ENCODE measurements at places on chromosomes 16 and 17.

DNA sequence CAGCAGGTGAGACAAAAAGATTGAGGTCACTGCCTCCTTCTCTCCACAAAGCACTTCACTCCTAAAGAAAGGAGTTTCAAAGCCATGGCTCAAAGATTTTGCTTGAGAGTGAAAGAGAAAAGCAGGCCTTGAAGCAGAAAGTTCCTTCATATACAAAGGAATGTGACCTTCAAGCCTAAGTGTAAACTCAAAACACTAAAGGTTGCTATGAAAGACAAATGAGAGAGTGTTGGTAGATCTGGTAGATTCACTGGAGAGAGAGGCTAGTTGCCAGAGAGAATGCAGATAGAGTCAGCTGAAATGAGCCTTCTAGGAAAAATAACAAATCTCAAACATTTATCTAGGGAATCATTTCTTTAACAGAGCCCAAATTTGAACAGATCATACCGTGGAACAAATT, 305.2 kb downstream of the CDH8 start:
- DNase-seq: no peak

DNA sequence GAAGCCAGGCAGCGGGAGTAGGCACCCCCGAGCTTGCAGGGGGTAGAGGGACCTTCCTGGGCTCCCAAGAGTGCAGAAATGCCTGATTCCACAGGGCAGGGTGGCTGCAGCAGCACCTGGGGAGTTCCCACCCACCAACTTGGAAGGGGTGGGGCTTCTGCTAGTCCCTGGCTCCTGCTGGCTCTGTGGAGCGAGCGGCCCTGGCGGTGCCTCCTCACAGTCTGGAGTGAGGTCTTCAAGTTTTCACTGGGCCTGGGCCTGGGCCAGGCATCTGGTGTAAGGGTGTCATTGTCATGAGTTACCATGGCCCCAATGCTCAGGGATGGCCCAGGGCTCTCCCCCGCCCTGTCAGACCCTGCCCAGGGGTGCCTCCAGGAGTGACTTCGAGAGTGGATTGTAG, 15.8 kb upstream of the ITGB3 start:
- DNase-seq: no peak

DNA sequence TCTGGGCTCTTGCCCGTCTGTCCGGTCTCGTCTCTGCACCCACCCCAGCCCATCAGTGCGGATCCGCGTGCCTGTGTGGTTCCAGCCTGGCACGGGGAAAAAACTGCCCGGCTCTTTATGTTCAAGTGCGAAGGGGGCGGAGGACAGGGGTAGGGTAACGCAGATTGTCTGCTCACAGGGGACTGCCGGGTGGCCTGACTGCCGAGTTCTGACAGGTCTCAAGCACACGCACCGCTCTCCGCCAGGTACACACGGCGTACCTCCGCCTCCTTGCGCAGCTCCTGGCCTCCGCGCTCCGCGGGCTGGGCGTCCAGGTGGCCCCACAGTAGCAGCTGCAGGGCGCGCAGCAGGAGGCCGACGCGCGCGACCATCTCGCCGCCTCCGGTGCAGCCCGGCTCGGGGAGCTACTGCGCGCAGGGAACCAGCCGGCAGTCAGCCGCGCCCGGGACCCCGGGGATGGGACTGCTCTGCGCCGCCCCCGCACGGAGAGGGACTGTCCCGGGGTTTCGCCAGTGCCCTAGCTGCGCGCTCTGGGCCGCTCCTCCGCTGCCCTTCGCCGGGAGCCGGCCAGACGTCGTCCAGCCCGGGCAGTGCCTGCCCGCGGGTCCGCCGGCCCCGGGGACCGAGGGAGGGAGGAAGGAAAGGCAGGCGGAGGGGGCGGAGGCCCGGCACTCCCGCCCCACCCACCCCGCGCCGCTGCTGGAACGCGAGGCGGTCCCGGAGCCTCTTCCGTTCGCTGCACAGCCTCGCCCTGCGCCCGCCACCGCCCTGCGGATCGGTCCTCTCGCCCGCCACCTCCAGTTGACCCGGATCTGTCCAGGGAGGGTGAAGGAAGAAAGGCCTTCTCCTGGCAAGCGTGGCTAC, at the start of gene MMP28:
MMP28 (minus strand) TSS at position 635 of the 864 bp plus-strand sequence; CDS start at position 371, 264 bp downstream.
- peak; percentile 35 for DNase-seq

DNA sequence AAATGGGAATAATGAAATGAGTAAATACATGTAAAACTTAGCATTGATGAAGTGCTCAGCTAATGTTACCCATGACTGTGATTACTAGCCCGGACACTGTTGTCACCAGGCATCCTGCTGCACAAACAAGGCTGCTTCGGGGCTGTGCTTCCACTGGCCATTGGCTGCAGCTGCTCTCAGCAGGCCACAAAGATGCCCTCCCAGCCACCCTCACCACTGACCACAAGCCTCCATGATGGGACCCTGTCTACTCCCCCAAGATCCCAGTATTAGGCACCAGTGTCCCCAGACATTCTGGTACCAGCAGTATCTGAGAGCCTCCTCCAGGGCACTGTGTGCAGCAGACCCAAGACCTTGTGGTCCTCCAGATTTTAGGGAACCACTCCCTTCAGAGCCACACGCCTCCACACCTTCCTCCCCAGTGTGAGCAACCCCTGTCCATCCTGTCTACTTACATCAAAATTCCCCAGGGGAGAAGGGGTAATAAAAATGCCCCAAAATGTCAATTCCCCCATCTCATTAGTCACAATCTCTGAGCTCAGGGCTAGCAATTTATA, 19.7 kb upstream of the NUP93 start:
- no peak for DNase-seq

- DNase-seq: no peak
Observed at GRCh38 chr16:47079860-47080259, 63.9 kb downstream of the NETO2 start.

GRCh38 chr16:75267631-75268264, 16.3 kb upstream of the BCAR1 start:
- no peak for DNase-seq

DNA sequence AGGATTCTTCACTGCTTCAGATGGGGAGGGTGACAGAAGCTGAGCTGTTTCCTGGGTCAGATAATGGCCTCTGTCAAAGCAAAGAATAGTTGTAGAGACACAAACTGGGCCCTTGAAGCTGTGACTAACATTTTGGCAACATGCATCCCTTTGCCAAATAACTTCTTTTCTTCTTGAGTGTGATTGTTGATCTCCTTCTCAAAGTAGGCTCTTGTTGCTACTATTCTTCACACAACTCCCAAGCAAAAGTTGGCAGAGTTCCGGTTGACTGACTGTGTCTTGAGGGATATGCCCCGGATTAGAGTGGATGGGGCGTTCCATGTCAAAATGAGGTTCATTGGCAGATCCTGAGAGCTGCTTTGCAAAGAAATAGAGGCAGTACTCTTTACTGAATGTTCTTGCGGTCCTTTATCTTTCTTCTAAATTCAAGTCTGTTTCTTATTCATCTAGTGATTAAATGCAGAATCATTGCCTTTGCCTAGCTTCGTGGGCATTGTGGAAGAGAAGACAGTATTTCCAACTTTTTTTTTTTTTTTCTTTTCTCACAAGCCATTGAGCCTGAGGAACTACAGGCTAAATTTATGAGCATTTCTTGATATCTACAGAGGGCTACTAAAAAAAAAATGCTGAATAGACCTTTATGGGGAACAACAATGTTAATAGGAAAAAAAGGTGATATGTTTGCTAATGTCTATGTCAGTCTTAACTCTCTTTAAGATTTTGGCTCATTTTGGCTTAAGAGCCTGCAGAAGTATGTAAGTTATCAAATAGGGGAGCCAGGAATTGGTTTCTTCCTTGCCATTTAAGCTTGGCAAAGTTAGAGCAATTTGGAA, 5.8 kb downstream of the WIPF2 start:
- DNase-seq: no peak

DNA sequence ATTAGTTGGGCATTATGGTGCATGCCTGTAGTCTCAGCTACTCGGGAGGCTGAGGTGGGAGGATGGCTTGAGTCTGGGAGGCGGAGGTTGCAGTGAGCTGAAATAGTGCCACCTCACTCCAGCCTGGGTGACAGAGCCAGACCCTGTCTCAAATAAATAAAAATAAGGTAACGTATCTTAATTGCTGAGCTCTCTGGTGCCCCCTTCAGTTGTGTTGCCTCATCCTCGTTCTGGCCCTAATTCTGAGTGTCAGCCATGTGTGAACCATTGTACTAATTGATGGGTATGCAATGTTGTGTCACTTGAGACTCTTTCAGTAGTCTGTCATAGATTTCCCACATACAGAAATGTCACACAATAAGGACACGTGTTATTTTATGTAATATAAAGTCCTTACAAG, 363.1 kb upstream of the RBFOX1 start:
- no peak for DNase-seq

DNA sequence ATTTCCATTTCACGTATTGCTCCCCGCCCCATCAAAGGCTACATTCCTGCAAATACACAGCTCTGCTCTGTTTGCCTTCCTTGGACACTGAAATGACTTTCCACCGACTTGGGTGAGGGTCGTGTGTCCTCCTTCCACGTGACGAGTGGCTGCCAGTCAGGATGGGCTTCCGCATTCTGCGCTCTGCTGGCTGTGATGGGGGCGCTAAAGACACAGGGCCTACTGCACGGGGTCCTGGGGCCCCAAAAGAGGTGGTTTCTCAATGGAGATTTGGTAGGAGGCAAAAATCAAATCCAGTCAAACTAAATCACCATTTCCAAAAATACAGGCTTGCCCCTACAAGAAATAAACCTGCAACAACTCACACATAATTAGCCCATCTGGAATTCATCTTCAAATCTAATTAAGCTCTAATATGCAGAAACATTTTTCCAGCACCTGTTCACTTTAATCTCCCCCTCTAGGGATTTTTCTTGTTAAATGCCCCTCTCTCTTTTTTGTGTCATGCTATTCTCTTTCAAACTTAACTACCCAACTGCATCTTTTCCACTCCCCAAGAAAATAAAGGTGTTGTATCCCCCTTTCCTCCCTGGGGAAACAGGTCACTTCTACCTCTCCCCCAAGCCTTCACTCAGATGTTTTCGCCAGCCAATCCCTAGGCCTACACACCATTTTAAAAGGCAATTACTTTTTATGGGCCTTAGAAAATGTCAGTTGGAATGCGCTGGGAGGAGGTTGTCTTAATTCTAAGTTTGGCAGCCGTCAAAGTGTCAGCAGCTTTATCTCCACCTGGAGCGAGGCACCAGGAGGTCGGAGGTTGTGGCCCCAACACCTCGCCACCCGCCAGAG, 21.9 kb upstream of the FAAP100 start:
- no peak for DNase-seq

DNA sequence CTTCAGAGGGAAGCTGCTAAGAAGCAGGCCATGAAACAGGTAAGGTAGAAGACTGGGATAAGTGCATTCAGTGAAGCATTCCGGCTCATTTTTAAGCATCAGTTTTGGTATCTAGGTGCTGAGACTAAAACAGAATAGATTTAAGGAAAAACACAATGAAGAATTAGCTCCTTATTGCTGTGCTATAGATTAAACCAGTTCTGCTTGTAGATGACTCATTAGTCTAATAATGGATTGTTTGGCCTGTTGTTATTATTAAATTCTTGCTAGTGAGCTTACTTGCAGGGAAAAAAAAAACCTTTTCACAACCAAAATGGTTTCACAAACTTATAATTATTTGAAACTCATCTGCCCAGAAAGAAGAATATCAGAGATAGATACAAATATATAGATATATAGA, 55.9 kb downstream of the NSRP1 start:
- no peak for DNase-seq

DNA sequence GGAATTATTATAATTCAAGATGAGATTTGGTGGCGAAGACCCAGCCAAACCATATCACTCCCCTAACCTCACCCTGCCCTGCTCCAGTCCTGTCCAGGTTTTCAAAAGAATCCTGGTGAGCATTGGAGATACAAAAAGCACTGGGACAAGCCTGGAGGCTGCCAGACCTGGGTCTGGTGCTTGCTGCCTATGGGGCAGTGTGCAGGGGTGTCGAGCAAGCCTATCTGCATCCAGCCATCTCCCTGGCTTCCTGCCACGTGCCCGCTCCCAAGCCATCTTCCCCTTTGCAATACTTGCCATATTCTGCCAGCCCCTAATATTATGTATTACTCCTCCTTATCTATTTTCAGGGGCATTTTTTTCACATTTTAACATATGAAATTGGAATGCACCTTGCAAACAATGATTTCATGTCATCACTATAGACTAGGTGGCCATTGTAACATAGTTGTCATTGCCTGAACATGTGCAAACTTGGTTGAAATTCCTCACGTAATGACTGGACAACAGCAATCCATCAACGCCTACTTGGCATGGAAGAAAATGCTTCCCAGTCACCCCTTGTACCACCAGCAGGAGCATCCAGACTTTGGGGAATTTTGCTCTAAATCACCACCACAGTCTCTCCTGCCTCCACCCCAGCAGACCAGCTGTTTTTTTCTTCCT, 8.1 kb upstream of the KDM8 start:
- no peak for DNase-seq

- no peak for DNase-seq
Observed at GRCh38 chr16:685967-686366, 1.8 kb upstream of the JMJD8 start.

- no peak for DNase-seq
Observed at GRCh38 chr17:20225162-20226115, 216.3 kb downstream of the SPECC1 start.

DNA sequence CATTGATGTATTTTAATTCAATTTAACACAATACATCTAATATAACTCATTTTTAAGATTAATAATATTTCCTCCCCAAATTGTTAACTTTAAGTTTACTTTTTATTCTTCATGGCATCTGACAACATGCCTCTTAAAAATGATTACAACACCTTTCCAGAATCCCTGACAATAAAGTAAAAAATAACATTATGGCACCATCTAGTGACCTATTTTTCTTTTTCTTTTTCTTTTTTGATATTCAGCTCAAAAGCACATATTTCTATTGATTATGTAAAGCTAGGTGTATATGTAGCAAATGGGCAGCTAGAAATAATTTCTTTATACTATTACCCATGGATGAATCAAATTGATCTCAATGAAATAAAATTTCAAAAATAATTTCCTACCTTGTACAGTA, 834.3 kb upstream of the CDH8 start:
- DNase-seq: no peak

GRCh38 chr17:68398691-68399637, 58.3 kb downstream of the WIPI1 start:
- no peak for DNase-seq

GRCh38 chr16:80681436-80681835, 123.0 kb downstream of the CDYL2 start:
- DNase-seq: no peak

- DNase-seq: no peak
Observed at GRCh38 chr17:67879662-67880061, 54.4 kb downstream of the BPTF start.

- DNase-seq: no peak
Observed at GRCh38 chr17:57557834-57558681, 187.0 kb downstream of the CCDC182 start.

Measured in stimulated activated CD4-positive, alpha-beta T cell treated with anti-CD3 and anti-CD28 coated beads, Interleukin-15, amount 100 ng/mL, for 1 hour (primary cell).